Esophagus muscularis mucosa (tissue), 4 donors: ENCODE measurements at places on chromosomes 4 and X.

DNA sequence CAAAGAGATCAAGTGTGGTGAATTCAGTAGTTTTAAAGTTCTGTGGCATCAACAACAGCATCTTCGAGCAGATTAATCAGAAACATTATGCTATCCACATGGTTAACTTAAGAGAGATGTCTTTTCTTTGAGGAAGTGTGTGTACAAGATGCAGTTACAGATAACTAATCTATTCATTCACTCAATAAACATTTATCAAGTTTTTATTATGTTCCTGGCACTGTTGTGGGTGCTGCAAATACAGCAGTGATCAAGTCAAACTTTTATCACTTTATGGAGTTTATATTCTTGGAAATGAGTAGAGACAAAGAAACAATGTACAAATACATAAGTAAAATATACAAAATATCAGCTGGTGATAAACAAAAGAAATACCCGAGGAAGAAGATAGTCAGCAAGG, 66.4 kb downstream of the ATOH1 start:
- DNase-seq = no peak

DNA sequence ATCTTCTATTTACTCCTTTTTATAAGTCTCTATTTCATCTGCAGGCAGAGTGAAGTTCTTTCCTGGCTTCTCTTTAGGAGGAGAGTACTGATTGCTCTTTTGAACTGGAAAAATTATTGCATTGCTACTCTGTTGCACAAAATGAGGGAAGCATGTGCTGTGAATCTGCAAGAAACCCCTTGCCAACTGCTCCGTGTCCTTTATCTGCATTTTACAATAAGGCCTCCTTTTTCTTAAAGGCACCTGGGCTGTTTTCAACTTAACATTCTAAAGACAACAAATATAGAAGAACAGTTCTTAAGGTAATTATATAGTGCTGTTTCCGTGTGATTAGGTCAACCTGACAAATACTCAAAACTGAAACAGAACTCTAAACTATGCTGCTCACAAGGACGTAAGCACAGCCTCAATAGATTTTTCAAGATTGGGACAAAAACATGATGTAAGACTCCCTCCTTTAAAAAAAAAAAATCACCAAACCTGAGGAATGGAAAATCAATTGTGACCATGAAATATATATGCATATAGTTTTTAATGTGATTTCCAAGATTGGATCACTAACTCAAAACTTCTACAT, 716.6 kb upstream of the INTU start:
- DNase-seq = no peak

- DNase-seq = no peak
Observed at GRCh38 chr4:30028826-30029225, 691.3 kb upstream of the PCDH7 start.

DNA sequence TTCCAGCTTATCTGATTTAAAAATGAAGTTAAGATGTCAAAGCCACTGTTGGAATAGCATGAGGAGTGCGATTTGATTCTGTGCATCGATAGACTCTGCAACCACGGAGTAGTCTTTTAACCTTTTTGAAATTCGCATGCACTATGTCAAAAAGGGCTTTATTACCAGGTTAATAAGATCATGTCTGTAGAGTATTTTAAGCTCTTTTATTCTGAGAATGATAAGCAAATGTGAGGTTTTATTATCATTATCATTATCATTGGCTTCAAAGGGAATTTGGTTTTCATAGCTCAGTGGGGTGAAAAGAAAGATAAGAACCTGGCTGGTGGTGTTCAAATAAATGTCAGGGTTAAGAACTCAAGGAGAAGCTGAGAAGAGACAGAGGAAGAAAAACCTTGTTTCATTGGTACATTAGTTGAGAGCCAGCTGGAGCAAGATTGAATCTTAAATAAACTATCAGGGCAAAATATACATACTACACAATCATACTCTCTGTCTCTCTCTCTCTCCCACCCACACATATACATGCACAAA, 102.6 kb downstream of the MMRN1 start:
- no peak for DNase-seq

DNA sequence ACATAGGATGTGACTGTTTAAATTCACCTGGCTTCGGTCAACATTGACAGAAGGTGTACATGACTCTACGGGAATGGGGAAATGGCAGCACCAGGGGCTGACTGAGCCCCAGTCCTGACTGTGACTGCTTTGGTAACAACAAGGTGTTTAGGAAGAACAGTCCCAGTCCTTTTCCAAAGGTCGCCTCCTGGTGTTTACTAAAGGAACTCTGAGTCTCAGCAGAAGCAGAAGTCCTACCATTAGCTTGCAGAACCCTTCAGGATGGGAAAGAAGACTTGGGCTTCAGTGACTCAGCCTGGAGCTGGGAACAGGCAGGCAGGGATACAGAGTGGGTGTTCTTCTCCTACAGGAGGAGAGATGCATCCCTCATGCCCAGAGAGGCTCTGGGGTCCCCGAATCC, 103.3 kb downstream of the MGST2 start:
- no peak for DNase-seq

- no peak for DNase-seq
Observed at GRCh38 chr4:123479944-123480343, 83.3 kb downstream of the SPRY1 start.

DNA sequence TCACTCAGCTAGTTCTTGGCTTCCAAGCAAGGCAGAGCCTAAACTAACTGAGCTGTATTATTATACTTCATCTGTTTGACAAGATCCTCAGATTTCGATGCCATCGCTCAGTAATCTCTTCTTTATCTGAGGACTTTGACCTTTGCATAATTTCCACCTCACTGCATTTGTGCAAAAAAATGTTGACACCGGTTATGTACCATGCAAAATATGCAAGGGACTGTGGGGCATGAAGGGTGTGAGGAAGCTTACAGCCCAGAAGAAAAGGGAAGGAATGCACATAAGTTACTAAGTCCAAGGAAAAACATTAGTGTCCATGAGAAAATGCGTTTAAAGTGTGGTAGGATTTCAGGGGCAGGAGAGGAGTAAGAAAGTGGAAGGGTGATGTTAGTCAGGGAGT, 295.4 kb downstream of the PACRGL start:
- no peak for DNase-seq

DNA sequence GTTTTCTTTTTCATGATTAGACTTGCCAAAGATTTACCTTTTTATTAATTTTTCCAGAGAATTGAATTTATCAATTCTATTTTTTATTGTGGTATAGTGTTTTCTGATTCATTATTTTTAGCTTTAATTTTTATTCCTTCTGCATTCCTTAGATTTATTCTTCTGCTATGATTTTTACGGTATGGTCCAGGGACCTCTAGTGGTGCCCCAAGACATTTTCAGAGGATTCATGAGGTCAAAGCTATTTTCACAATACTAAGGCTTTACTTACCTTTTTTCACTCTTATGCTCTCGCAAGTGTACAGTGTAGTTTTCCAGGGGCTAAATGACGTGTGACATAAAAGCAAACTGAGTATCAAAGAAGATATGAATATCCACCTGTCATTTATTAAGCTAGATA, 8.0 kb downstream of the RADX start:
- no peak for DNase-seq

GRCh38 chr4:5882947-5883346, 9.9 kb downstream of the CRMP1 start:
- DNase-seq = no peak

DNA sequence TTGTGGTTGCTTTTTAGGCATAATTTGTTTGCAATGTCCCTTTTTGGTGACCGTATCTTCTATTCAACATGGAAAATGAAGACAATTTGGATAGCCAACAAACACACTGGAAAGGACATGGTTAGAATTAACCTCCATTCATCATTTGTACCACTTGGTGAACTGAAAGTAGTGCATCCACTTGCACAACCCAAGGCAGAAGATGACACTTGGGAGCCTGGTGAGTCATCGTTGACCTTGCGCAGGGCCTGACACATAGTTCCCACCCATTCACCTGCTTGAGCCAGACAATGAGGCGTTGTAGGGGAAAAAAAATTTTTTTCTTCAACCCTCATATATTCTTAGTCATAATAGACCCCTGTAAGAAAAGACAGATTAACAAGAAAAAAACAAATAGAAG, 32.4 kb downstream of the EGF start:
- DNase-seq = no peak

GRCh38 chr4:183807420-183808096, 97.5 kb upstream of the STOX2 start:
- no peak for DNase-seq

DNA sequence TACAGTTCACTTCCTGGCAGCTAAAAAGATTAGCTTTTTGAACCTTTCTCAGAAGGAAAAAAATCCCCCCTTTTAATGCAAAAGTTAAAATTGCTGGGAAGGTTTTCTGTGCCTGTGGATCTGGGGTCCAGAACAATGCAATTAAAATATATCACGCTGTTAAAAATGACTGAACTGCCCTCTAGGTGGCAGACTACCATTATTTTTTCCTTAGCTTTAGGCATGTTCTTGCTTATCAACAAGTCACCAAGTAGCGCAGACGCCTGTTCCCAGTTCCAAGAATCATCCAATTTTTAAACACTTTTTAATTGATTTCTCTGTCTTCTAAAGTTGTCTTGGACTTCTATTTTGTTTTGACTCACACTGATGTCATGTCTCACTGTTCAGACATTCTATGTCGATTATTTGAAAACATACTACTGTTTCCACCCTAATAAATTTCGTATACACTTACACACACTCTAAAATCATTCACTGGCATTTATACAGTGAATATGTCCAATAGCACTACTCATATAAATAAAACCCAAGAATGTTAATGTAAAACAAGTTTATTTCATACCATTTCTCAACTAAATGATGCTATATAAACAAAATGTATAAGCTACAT, 661.6 kb downstream of the RAPGEF2 start:
- DNase-seq = no peak

- DNase-seq = no peak
Observed at GRCh38 chr4:154466336-154466735, 25.3 kb downstream of the DCHS2 start.

DNA sequence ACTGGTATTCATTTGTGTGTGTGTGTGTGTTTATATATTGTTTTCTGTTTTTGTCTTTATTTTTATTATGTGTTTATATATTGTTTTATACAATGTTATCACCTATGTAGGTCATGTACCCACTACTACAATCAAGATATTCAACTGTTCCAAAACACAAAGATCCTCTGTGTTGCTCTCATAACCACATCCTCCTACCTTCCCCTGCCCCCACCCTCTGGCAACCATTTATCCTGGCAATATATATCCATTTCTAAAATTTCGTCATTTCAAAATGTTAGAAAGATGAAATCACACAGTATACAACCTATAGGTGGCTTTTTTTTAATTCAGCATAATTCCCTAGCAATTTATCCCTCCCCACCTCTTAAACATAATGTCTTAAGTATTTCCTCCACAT, 18.8 kb upstream of the RPL34 start:
- no peak for DNase-seq

- no peak for DNase-seq
Observed at GRCh38 chr4:63921561-63921960, 487.7 kb downstream of the TECRL start.

DNA sequence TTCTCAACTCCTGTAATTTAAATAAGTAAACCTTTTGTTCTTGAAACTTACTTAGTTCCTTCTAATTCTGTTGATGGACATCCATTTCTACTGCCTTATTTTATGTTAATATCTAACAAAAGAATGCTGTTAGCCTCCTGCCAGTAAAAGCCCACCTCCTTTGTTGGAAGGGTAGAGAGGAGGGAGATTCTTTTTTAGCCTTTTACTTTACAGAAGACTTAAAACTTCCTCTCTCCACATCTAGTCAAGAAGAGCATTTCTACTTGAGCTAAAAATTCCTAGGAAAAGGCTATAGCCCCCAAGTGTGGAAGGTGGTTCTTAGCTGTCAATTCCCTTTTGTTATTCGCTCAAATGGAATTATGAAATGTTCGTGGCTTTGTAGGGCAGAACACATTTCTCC, 118.7 kb downstream of the ZIC3 start:
- DNase-seq = no peak
